ENCODE measurements at places on chromosomes 2 and 18. TPM values are rescaled to one million over a fixed set of nuclear protein-coding genes. Genes with fewer than 3 reads are reported as not detected.
A peak's percentile ranks its signal among the peaks of the same experiment; 100 is the strongest.

GRCh38 chr2:27297195-27297594, 11.1 kb downstream of the UCN start:
- DNase-seq, result no peak

DNA sequence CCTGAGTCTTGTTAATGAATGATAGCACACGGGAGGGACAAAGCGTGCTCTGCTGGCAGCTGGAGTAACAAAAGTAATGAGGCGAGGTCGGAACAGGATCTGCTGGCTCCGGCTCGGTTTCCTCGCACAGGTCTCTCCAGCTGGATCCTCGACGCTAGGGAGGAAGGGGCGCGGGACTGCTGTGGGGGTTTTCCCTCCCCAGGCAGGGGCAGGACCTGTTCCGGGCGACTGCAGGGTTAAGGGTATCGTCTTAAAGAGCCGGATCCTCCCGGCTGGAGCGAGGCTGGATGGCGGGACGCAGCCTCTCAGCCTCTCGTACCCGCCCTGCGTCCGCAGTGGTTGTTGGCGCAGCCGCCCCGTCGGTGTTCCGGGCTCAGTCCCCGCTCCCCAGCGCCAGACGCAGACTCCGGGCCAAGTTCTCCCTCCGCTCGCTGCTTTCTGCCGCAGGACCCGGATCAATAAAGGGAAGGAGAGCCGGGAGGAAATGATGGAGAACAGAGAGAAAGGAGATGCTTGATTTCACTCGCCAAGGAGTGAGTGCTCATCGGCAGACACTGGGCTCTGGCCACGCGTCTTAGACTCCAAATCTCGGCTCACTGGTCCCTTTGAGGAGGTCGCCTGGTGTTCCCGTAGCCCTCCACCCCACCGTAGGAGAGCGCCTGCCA, 1.1 kb upstream of the LIPG start:
- peak; percentile 74 for DNase-seq

DSG4 gene
- 0.17 TPM for total RNA-seq

CYP26B1 gene
- total RNA-seq, result 5.4 TPM

All from type B pancreatic cell (in vitro differentiated cells).